ENCODE measurements at places on chromosomes 1 and 21. TPM values are rescaled to one million over a fixed set of nuclear protein-coding genes. Genes with fewer than 3 reads are reported as not detected.
A peak's percentile ranks its signal among the peaks of the same experiment; 100 is the strongest.

DNA sequence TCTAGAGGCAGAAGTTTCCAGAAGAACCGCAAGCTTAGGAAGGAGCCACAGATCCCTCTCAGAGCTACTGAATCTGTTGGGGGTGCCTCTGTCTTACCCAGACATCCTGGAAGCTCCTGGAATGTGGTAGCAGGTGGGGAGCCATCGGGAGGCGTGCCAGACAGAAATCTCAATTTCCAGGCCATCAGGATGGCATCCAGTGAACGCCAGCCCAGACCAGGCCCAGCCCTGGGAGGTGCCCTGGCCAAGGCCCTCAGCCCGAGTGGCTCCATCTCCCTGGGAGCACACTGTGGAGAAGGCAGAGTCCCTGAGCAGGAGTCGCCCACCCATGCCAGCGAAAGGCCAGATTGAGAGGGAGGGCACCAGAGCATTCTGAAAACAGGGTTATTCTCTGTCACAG, 2.5 kb downstream of the ABCA4 start:
- no peaks in the 10 kb centered on the region for H3K4me1 ChIP-seq
- H3K27me3 ChIP-seq, result peaks cover 2% of the 10 kb centered on the region
- H3K36me3 ChIP-seq, result no peaks in the 10 kb centered on the region
- no peak overlapping the region for H3K27ac ChIP-seq
- no peak overlapping the region for H3K4me3 ChIP-seq

- DNase-seq, result peak; percentile 26
- no peaks in the 10 kb centered on the region for H3K4me1 ChIP-seq
- no peaks in the 10 kb centered on the region for H3K36me3 ChIP-seq
- no peak overlapping the region for H3K4me3 ChIP-seq
- H3K27me3 ChIP-seq, result peaks cover 9% of the 10 kb centered on the region
These were observed 5.4 kb downstream of the KCNA2 start for GRCh38 chr1:110600716-110601115.

GRCh38 chr21:34946916-34947534, 102.1 kb downstream of the RUNX1 start:
- H3K4me1 ChIP-seq, result peaks cover 50% of the 10 kb centered on the region
- H3K4me3 ChIP-seq, result no peak overlapping the region
- no peaks in the 10 kb centered on the region for H3K27me3 ChIP-seq
- H3K36me3 ChIP-seq, result peaks cover 12% of the 10 kb centered on the region

- no peak for DNase-seq
- no peaks in the 10 kb centered on the region for H3K4me1 ChIP-seq
- H3K27me3 ChIP-seq, result no peaks in the 10 kb centered on the region
- H3K27ac ChIP-seq, result no peak overlapping the region
- H3K4me3 ChIP-seq, result no peak overlapping the region
These were observed 16.8 kb downstream of the RIPK4 start for GRCh38 chr21:41750051-41750450.

DNA sequence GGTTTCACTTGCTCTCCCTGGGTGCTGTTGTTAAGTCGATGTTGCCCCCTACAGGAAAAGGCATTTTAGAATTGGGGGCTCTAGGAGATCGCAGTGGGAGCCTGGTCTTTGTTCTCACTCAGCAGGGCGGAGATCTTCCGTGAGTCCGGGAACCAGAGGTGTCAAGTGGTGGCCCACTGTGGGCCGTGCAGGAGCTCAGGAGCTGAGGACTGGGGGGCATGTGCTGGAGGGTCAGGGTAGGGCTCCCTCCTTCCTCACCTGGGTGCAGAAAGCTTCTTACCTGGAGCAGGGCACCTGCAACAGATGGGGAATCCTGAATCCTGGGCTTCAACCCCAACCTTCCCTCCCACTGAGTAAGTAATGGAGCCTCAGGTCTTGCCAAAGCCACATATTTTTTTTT, 392.7 kb downstream of the NPHP4 start:
- H3K4me3 ChIP-seq, result no peak overlapping the region
- peak; percentile 35 for DNase-seq
- no peaks in the 10 kb centered on the region for H3K4me1 ChIP-seq
- peaks cover 12% of the 10 kb centered on the region for H3K27me3 ChIP-seq

DNA sequence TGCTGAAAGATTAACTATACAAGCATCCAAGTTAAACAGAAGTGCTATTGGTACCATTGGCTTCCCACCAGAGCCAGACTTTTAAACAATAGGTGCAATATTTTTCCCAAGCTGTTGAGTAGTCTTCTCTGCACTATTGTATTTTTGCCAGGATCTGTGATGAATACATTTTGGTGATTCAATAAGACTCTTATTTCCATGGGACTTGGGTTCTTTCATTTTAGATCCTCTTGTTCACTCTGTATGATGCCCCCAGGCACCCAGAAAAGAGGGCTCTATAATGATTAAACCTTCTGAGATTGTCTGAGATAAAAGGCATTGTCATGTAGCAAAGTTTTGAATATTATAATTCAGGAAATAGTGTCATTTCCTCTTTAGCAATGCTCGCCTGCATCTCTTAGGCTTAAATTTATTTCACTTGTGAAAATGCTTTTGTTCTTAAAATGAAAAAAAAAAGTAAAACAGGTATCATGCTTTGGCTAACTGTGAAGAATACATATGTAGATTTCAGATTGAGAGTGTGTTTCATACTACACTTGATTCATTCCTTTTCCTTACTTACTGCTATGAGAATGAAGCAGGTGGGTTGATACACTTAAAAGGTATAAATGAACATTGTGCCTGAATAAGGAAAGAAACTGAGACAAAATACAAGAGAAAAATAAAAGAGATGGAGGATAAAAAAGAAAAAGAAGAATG, 275.0 kb downstream of the HMCN1 start:
- no peaks in the 10 kb centered on the region for H3K36me3 ChIP-seq
- no peaks in the 10 kb centered on the region for H3K4me1 ChIP-seq
- H3K4me3 ChIP-seq, result no peak overlapping the region
- H3K27me3 ChIP-seq, result no peaks in the 10 kb centered on the region

DNA sequence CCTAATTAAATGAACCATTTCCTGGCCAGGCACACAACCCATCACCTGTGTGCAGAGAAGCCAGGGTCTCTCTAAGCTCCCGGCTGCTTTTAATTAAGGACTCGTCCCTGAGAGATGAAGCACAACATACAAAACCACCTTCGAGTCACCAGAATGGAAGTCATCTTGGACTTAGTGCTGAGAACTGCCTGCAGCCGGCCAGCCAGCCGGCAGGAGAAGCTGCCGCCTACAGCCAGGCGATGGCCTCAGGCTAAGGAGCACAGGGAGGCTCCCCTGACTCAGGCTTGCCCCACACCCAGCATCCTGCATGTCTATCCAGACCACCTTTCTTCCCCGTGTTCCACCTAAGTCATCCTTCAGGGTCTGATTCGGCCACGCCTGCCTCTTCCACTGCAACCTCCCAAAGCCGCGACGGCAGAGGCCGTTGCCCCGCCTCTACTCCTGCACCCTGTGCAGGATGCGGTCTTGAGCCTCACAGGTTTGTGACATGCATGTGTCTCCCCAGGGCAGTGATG, 83.6 kb downstream of the SLC66A1 start:
- DNase-seq, result no peak
- H3K27me3 ChIP-seq, result no peaks in the 10 kb centered on the region
- H3K4me1 ChIP-seq, result peaks cover 43% of the 10 kb centered on the region

- peaks cover 5% of the 10 kb centered on the region for H3K27me3 ChIP-seq
- no peak overlapping the region for H3K27ac ChIP-seq
- no peaks in the 10 kb centered on the region for H3K36me3 ChIP-seq
These were observed 97.7 kb downstream of the RYR2 start for GRCh38 chr1:237139732-237140131.

- no peaks in the 10 kb centered on the region for H3K4me1 ChIP-seq
- H3K27me3 ChIP-seq, result peaks cover 6% of the 10 kb centered on the region
- H3K36me3 ChIP-seq, result no peaks in the 10 kb centered on the region
- DNase-seq, result no peak
- H3K4me3 ChIP-seq, result no peak overlapping the region
These were observed 270.5 kb downstream of the MATN1 start for GRCh38 chr1:30452925-30453324.

- H3K36me3 ChIP-seq, result peaks cover 18% of the 10 kb centered on the region
- H3K4me1 ChIP-seq, result peaks cover 5% of the 10 kb centered on the region
- DNase-seq, result no peak
- no peaks in the 10 kb centered on the region for H3K27me3 ChIP-seq
- H3K4me3 ChIP-seq, result no peak overlapping the region
These were observed 25.0 kb downstream of the TRIT1 start for GRCh38 chr1:39858315-39858714.

- no peak overlapping the region for H3K27ac ChIP-seq
- no peak for DNase-seq
- no peaks in the 10 kb centered on the region for H3K36me3 ChIP-seq
- H3K4me1 ChIP-seq, result no peaks in the 10 kb centered on the region
- H3K27me3 ChIP-seq, result no peaks in the 10 kb centered on the region
These were observed 112.1 kb upstream of the NEGR1 start for GRCh38 chr1:72394457-72394856.

DNA sequence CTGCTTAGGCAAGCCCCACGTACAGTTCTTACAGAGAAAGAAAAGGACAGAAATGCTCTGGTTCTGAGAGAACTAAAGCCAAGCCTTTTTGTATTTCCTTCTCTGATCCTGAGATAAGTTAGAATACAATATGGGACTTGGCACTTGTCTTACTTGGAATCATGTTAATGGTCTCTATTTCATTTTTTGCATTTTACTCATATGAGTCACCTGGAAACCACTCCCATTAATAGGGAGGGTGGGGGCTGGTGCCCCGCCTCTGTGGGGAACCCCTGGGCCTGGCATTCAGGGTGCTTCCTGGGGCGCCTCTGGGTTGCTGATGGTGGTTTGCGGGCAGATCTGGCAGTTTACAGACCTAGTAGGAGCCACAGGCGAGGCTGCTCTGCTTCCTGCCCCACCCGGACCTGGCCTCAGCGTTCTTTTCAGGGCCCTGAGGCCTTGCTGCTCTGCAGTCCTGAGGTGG, 26.7 kb downstream of the TSPAN2 start:
- H3K36me3 ChIP-seq, result peaks cover 6% of the 10 kb centered on the region
- peak overlapping the region; percentile 31 for H3K4me3 ChIP-seq
- H3K4me1 ChIP-seq, result peaks cover 42% of the 10 kb centered on the region
- DNase-seq, result peak; percentile 97
- H3K27ac ChIP-seq, result peak overlapping the region; percentile 90

DNA sequence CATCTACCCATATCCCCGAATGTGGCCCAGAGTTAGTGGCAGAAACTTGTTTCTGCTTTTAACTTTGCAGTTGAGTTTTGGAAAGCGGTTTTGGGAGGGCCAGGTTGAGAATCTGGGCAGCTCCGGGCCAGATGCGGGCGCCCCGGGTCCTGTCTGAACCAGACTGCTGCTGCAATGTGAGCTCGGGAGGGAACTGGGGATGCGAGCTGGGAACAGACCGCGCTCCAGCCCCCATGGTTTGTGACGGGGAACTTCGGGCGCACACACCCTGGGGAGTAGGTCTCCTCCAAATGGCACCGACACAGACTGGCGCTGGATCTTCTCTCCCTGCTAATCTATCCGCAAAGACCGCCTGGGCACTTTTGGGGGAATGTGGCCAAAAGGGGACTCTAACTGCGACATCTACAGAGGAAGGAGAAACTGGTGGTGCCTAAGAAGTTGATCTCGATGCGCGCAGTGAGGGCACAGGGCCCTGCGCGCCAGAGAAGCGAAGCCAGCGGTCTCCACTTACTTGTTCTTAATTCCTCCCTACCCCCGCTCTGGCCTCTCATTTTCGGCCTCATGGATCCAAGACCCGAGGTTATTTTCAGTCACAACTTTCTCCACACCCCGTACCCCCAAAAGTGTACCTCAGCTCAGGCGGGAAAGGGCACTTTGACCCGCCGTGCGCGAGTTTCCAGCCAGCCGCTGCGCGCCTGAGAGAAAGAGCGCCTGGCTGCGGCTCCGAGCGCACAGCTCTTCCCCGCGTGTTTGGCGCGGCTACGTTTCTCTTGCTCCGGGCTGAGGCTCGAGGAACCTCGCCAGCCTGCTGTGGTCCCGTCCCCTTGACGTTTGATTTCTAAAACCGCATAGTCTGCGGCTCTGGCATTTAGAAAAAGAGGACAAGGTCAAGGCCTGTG, 411.0 kb upstream of the ESRRG start:
- H3K36me3 ChIP-seq, result peaks cover 13% of the 10 kb centered on the region
- H3K4me3 ChIP-seq, result no peak overlapping the region
- DNase-seq, result no peak
- peaks cover 70% of the 10 kb centered on the region for H3K27me3 ChIP-seq
- H3K4me1 ChIP-seq, result no peaks in the 10 kb centered on the region

- no peak overlapping the region for H3K4me3 ChIP-seq
- no peaks in the 10 kb centered on the region for H3K4me1 ChIP-seq
- H3K36me3 ChIP-seq, result no peaks in the 10 kb centered on the region
- H3K27me3 ChIP-seq, result peaks cover 5% of the 10 kb centered on the region
- peak; percentile 66 for DNase-seq
- no peak overlapping the region for H3K27ac ChIP-seq
These were observed 105.3 kb upstream of the SERBP1 start for GRCh38 chr1:67535474-67535873.

- H3K4me3 ChIP-seq, result no peak overlapping the region
- H3K4me1 ChIP-seq, result peaks cover 2% of the 10 kb centered on the region
- no peaks in the 10 kb centered on the region for H3K36me3 ChIP-seq
- peak; percentile 33 for DNase-seq
These were observed 18.8 kb upstream of the C2CD2 start for GRCh38 chr21:41972511-41973205.

DNA sequence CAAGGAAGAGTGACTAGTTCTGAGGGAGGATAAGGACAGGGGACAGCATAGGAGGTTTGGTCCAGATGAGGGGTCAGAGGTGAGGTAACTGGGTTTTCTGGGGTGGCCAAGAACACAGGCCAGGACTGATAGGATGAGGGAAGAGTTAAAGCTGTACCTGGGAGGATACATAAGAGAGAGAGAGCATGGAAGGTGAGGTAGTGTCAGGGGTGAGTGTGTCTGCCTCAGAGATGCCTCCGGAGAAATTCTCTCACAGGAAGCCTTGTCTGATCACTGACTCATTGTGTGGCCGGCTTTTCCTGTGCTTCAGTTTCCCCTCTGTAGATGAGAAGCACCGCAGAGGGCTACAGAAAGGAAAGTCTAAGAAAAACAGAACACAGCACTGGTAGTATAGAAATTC, 40.2 kb downstream of the FASLG start:
- H3K36me3 ChIP-seq, result peaks cover 10% of the 10 kb centered on the region
- peak overlapping the region; percentile 58 for H3K4me3 ChIP-seq
- DNase-seq, result peak; percentile 90
- no peaks in the 10 kb centered on the region for H3K27me3 ChIP-seq
- peak overlapping the region; percentile 98 for H3K27ac ChIP-seq

DNA sequence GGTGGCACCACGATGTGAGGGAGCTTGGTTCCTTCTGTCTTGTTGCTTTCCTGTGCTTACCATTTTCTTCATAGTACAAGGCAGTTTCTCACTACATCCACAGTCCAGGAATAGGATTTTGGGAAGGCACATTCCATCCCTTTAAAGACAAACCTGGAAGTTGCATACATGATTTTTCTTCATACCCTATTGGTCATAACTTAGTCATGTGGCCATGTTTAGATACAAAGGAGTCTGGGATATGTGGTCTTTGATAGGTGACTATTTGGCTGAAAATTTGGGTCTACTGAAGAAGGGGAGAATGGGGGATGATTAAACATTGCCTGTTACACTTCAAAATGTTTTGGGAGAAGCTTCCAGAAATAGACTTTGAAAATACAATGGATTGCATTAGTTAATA, 7.0 kb downstream of the DYRK1A start:
- H3K27me3 ChIP-seq, result no peaks in the 10 kb centered on the region
- no peak overlapping the region for H3K4me3 ChIP-seq
- DNase-seq, result no peak

- no peaks in the 10 kb centered on the region for H3K27me3 ChIP-seq
- peaks cover 9% of the 10 kb centered on the region for H3K36me3 ChIP-seq
- no peak for DNase-seq
- no peak overlapping the region for H3K27ac ChIP-seq
These were observed 79.1 kb upstream of the PGD start for GRCh38 chr1:10319750-10320149.

GRCh38 chr1:205344066-205344928, 12.4 kb downstream of the KLHDC8A start:
- peaks cover 1% of the 10 kb centered on the region for H3K36me3 ChIP-seq
- peaks cover 19% of the 10 kb centered on the region for H3K4me1 ChIP-seq
- H3K27me3 ChIP-seq, result peaks cover 74% of the 10 kb centered on the region
- H3K4me3 ChIP-seq, result no peak overlapping the region
- no peak overlapping the region for H3K27ac ChIP-seq

Gene LYST
- total RNA-seq, result 131 TPM

Gene CSDE1
- total RNA-seq, result 331 TPM

Gene PAFAH2
- total RNA-seq, result 9.0 TPM

Gene C1orf141
- not detected for total RNA-seq

Measured in activated CD8-positive, alpha-beta memory T cell treated with anti-CD3 and anti-CD28 coated beads, Interleukin-2, amount 10 ng/mL, durations not matched to agents 7 days and 5 days (primary cell).